ENCODE measurements at places on chromosomes 3 and 15. TPM values are rescaled to one million over a fixed set of nuclear protein-coding genes. Genes with fewer than 3 reads are reported as not detected.

The CD200R1 gene
- total RNA-seq: 1.8 TPM

GRCh38 chr15:52082197-52083036, 30.2 kb downstream of the BCL2L10 start:
- no peaks in the 10 kb centered on the region for H3K36me3 ChIP-seq
- DNase-seq: no peak
- H3K27ac ChIP-seq: no peak overlapping the region
- no peak overlapping the region for H3K4me3 ChIP-seq

The EXD1 gene
- total RNA-seq: not detected

The GABRB3 gene
- total RNA-seq: 0.16 TPM

GRCh38 chr15:48653216-48653615, 7.7 kb upstream of the FBN1 start:
- H3K4me1 ChIP-seq: no peaks in the 10 kb centered on the region
- H3K27me3 ChIP-seq: peaks cover 3% of the 10 kb centered on the region
- H3K4me3 ChIP-seq: no peak overlapping the region
- H3K27ac ChIP-seq: no peak overlapping the region
- DNase-seq: no peak

The VPS13C gene
- 31.5 TPM for total RNA-seq

DNA sequence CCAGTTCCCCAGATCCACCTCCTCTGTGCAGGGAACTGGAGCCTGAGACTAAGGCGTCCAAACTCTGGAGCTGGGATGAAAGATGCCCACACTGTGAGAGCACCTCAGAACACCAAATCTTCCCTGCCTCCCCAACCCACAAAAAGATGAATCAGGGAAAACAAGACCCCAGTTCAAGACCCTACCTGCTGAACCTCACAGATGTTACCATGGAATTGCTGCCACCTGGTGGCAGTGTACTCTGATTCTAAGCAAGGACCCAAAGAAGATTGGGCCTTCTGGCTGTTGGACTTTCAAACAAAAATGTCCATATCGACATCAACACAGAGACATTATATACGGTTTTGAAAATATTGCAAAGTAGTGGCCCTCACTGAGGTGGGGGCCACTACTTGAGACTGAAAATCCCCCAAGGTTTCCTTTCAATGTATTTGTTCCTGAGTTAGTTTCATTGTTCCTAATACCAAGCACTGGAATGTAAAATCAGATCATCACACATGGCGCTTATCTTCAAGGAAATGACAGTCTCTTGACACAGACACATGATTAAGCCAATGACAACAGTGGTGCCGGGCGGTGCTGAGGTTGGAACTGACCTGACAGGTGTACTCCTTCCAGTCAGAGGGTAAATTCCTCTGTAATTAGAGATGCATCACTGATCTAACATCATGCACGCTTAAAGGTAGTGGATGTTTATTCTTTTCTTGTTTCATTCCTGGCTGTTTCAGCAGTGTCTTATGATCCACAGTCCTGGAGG, 67.6 kb downstream of the SLC6A11 start:
- H3K4me3 ChIP-seq: no peak overlapping the region
- H3K4me1 ChIP-seq: no peaks in the 10 kb centered on the region
- H3K36me3 ChIP-seq: no peaks in the 10 kb centered on the region
- no peak overlapping the region for H3K27ac ChIP-seq

The PLS1 gene
- 7.0 TPM for total RNA-seq

DNA sequence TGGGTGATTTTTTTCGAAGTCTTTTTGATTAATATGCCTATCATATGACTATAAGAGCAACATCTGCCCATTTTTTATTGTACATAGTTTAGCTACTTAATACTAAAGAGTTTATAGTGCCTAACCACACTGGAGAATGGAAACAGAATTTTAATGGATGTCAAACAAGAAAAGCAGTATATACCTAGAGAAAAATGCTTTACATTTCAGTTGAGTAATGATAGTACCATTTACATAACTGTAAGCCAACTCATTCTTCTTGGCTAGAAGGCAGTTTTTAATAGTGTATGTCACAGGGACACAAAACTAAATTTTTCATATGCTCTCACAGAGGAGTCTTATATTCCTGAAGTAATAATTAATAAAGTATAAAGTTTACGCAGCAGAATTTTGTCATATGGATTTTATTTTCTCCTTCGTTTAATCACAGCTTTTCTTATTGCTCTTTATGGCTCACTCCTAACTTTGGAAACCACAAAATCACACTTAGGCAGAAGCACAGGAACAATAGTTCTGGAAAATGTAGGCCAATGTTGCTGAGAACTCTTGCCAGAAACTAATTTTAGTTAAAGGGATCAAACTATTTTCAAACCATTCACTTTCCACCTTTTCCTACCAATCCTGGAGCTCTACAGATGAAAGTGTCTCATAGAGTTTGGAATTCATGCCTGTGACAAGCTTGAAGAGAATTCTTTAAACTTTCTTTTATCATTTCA, 243.6 kb downstream of the ZIC1 start:
- H3K4me1 ChIP-seq: no peaks in the 10 kb centered on the region
- H3K27me3 ChIP-seq: no peaks in the 10 kb centered on the region
- no peak for DNase-seq
- H3K4me3 ChIP-seq: no peak overlapping the region
- no peak overlapping the region for H3K27ac ChIP-seq

- H3K4me1 ChIP-seq: peaks cover 35% of the 10 kb centered on the region
- no peaks in the 10 kb centered on the region for H3K36me3 ChIP-seq
- no peak for DNase-seq
- no peak overlapping the region for H3K27ac ChIP-seq
- no peak overlapping the region for H3K4me3 ChIP-seq
- H3K27me3 ChIP-seq: peaks cover 7% of the 10 kb centered on the region
These were observed 2.4 kb upstream of the RNU5B-1 start for GRCh38 chr15:65302061-65302460.

GRCh38 chr3:72568083-72568482, 280.2 kb downstream of the SHQ1 start:
- H3K4me3 ChIP-seq: no peak overlapping the region
- DNase-seq: no peak
- H3K27ac ChIP-seq: no peak overlapping the region
- no peaks in the 10 kb centered on the region for H3K4me1 ChIP-seq

- peaks cover 51% of the 10 kb centered on the region for H3K27me3 ChIP-seq
- H3K4me1 ChIP-seq: no peaks in the 10 kb centered on the region
- no peak overlapping the region for H3K27ac ChIP-seq
- no peak overlapping the region for H3K4me3 ChIP-seq
These were observed 52.4 kb downstream of the PDZRN3 start for GRCh38 chr3:73572368-73572767.

DNA sequence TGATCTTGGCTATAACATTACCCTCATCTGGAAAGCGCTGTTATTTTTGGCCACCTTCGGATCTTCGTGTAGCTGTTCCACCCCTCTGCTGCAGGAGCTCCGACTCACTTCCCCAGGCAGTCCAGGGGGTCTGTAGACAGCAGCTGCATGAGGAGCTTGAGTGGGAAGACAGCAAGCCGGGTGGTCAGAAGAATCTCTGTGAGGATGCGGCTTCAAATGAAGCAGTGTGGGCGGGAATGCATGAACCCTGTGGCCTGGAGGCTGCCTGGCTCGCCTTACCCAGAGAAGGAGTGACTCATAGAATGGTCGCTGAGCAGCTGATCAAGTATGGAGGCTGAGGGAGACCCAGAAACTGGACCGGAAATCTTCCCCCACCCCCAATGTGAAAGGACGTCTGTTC, 45.2 kb upstream of the NR2F2 start:
- H3K4me3 ChIP-seq: no peak overlapping the region
- H3K36me3 ChIP-seq: no peaks in the 10 kb centered on the region
- peaks cover 10% of the 10 kb centered on the region for H3K27me3 ChIP-seq
- DNase-seq: no peak
- no peaks in the 10 kb centered on the region for H3K4me1 ChIP-seq

GRCh38 chr3:102006812-102007485, 157.6 kb downstream of the NFKBIZ start:
- peaks cover under 1% of the 10 kb centered on the region for H3K4me1 ChIP-seq
- no peak overlapping the region for H3K4me3 ChIP-seq
- no peak for DNase-seq

The TTC21A gene
- 0.78 TPM for total RNA-seq

DNA sequence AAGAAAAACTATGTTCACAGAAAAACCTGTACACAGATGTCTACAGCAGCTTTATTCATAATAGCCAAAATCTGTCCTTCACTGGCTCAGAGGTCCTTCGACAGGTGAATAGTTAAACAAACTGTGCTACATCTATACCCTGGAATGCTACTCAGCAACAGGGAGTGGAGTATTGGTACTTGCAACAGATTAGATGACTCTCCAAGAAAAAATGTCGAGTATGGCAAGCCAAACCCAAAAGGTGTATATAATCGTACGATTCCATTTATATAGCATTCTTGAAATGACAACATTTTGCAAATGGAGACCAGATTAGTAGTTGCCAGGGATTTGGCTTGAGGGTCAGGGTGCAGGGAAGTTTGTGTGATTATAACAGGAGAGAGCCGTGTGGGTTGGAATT, 22.4 kb upstream of the RGMA start:
- no peaks in the 10 kb centered on the region for H3K36me3 ChIP-seq
- H3K27me3 ChIP-seq: peaks cover 64% of the 10 kb centered on the region
- no peak overlapping the region for H3K4me3 ChIP-seq
- peaks cover 3% of the 10 kb centered on the region for H3K4me1 ChIP-seq

All from activated naive CD8-positive, alpha-beta T cell treated with anti-CD3 and anti-CD28 coated beads for 36 hours (primary cell).